ENCODE measurements at places on chromosomes 6 and 20.
A peak's percentile ranks its signal among the peaks of the same experiment; 100 is the strongest.

DNA sequence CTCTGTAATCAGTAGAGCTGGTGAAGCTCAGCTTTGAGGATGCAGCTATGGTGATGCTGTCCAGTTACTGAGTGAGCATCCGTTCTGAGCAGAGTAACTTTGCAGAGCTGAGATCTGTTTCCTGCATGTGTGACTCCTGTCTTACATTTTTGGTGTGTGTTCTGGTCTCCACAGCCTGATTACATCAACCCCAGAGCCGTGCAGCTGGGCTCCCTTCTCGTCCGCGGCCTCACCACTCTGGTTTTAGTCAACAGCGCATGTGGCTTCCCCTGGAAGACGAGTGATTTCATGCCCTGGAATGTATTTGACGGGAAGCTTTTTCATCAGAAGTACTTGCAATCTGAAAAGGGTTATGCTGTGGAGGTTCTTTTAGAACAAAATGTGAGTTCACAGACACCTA, 81.6 kb downstream of the FAM120B start:
- DNase-seq = no peak

DNA sequence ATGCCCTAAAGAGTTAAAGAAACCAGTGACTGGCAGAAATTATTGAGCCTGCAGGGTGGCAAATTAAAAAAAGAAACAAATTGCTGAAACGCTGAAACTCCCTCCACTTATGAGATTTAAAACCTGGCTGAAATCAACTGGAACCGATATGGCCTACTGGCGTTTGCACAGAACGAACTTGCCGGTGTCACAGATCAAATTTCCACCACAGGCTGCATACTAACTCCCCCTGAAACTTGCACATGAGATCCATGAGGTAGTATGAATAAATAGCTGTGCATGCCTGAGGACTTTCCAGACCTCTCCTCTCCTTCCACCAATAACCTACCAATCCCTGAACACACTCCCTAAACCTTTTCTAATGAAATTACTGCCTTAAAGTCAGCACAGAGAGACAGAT, 150.4 kb downstream of the RNGTT start:
- DNase-seq = no peak

GRCh38 chr6:155495011-155495768, 39.6 kb upstream of the NOX3 start:
- no peak for DNase-seq

GRCh38 chr20:1119524-1119923, 1.1 kb downstream of the PSMF1 start:
- no peak for DNase-seq

DNA sequence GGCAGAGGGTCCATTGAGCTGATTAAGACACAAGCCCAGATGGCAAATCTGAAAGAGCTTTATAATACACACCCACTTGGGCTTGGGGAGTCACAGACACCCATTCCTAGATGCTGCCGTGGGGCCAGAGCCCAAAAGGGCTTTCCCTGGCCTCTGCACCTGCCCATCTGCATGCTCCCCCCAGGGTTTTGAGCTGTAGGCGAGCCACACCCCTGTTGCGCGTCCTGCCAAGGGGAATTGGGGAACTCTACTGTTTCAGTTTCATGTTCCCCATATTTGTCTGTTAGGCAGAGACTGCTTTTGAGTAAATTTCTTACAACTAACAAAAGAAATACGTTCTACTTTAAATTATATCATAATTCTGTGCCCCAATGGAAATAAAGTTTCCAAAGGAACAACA, 52.9 kb upstream of the FNDC1 start:
- DNase-seq = no peak

DNA sequence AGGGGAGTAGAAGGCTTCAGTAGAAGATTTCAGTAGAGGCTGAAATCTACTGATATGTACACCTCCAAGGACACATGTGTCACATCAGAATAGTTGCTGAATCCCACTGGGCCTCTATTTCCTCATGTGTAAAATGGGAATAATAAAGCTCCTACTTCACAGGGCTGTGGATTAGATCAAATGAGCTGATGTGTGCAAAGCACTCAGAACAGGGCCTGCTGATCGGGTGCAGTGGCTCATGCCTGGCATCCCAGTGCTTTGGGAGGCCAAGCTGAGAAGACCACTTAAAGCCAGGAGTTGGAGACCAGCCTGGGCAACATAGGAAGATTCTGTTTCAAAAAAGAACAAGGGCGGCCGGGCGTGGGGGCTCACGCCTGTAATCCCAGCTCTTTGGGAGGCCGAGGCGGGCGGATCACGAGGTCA, 8.1 kb upstream of the AP5S1 start:
- no peak for DNase-seq

- DNase-seq = peak; percentile 52
These were observed 538 bp downstream of the FERMT1 start for GRCh38 chr20:6122111-6122872.

GRCh38 chr6:56833127-56833791, 121.6 kb upstream of the BEND6 start:
- DNase-seq = no peak

DNA sequence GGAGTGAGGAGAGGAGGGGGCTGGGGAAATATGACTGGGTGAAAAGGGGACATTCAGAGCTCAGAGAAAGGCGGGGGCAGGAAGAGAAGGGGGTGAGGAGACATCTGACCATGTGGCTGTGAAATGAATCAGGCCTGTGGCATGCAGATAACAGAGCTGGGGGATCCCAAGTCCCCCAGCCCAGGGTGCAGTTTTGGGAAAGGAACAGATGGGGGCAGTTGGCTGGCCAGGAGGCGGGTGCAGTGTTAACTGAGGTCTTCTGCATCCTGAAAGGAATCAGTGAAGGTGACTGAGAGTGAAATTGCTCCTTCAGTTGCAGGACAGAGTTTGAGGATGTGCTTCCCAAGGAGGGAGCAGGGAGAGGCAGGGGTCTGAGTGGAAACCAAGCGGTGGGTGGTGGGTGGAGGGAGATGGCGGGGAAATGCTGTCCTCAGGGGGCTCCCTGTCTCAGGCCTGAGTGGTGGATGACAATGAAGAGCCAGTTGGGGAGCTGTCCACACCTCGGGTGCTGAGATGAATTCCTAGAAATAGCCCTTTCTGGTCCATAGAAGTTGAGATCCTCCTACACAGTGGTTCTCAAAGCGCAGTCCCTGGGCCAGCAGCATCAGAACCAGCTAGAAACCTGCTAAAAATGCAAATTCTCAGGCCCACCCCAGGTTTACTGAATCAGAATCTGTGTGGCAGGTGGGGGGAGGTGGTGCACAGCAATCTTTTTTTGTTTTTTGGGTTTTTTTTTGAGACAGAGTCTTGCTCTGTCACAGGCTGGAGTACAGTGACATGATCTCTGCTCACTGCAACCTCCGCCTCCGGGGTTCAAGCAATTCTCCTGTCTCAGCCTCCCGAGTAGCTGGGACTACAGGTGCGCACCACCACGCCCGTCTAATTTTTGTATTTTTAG, 26.0 kb upstream of the CCDC167 start:
- DNase-seq = no peak

- DNase-seq = no peak
These were observed 30.5 kb upstream of the TGM2 start for GRCh38 chr20:38195521-38195920.

GRCh38 chr20:56788671-56789610, 159.8 kb downstream of the TFAP2C start:
- no peak for DNase-seq

GRCh38 chr20:14644306-14645097, 307.1 kb upstream of the FLRT3 start:
- no peak for DNase-seq

- DNase-seq = no peak
These were observed 27.3 kb downstream of the IGF2R start for GRCh38 chr6:159996087-159996622.

DNA sequence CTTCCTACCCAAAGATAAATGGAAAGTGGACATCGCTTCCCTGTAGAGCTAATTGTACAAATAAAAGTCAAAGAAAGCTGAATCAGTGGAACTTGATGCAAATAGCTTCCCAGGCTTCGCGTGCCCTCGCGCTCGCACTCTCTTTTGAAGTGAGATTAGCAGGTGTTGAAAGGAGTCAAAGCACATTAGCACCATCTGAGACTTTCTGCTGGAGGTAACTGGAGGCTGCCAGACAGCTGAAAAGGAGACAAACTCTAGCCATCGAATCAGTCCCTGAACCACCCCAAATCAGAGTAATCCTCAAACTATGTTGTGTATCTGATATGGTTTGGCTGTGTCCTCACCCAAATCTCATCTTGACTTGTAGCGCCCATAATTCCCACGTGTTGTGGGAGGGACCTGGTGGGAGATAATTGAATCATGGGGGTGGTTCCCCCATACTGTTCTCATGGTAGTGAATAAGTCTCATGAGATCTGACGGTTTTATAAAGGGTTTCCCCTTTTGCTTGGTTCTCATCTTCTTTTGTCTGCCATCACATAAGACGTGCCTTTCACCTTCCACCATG, 23.7 kb downstream of the SULF2 start:
- DNase-seq = no peak

- DNase-seq = peak; percentile 27
These were observed 57.0 kb upstream of the FRMD1 start for GRCh38 chr6:168136001-168136400.

DNA sequence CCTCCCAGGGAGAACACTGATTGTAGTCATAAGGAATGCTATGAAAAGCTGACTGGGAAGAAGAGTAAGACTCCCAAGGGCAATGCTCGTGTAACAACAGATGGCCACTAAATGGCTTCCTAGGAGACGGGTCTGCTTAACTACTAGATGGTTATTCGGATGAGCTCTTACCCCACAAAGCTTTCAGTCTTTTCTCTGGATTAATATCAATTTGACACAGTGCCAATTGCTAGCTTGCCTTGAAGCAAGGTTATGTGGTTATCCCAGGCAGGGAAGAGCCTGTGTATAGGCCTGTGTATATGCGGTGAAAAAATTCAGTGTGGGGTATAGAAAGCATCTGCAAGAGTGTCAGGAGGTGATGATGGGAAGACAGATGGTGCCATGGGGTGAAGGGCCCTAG, 86.4 kb upstream of the NOX3 start:
- DNase-seq = no peak

GRCh38 chr6:72035486-72035885, 149.1 kb downstream of the RIMS1 start:
- no peak for DNase-seq

GRCh38 chr6:26563488-26563887, 25.3 kb downstream of the HMGN4 start:
- no peak for DNase-seq

- no peak for DNase-seq
These were observed at the start of gene AVP for GRCh38 chr20:3084283-3084985. Gene AVP, minus strand, starts transcription at chr20:3084724. Its CDS starts 50 bp downstream, at chr20:3084674.

DNA sequence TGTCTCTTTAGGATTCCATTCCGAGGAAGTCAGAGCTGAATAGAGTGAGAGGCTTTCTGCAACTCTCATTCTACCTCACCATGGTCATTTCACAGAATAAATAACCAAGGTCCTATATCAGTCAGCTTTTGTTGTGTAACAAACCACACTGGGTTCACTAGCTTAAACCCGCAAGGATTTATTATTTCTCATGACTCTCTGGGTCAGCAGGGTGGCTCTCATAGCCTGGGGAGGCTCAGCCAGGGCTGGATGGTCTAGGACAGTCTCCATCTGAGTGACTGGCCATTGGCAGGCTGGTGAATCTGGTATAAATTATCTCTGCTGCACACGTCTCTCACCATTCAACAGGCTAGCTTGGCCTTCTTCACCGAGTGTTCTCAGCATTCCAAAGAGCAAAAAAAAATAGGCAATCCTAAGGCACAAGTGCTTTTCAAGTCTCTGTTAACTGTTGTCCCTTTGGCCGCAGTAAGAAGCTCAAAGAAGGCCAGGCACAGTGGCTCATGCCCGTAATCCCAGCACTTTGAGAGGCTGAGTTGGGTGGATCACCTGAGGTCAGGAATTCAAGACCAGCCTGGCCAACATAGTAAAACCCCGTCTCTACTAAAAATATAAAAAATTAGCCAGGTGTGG, 39.7 kb downstream of the ISM1 start:
- peak; percentile 7 for DNase-seq

- DNase-seq = no peak
These were observed 317.6 kb downstream of the CLIC5 start for GRCh38 chr6:45698046-45698445.

DNA sequence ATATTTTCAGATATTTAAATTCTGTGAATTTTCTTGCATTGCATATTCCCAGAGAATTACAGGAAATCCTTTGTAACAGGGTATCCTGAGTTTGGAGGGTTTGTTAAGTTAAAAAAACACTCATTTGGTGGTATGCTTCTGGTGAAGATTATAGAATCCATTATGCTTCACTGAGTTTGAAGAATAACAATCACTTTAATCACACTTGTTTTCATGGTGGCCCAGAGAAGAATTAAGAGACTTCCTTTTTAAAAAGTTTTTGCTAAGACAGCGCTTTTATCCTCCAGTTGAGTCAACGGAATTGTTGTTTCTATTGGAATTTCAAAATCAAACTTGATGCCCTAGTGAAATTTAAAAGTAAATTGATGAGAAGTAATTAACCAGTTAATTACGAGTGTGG, 17.4 kb downstream of the PLEKHG1 start:
- no peak for DNase-seq

DNA sequence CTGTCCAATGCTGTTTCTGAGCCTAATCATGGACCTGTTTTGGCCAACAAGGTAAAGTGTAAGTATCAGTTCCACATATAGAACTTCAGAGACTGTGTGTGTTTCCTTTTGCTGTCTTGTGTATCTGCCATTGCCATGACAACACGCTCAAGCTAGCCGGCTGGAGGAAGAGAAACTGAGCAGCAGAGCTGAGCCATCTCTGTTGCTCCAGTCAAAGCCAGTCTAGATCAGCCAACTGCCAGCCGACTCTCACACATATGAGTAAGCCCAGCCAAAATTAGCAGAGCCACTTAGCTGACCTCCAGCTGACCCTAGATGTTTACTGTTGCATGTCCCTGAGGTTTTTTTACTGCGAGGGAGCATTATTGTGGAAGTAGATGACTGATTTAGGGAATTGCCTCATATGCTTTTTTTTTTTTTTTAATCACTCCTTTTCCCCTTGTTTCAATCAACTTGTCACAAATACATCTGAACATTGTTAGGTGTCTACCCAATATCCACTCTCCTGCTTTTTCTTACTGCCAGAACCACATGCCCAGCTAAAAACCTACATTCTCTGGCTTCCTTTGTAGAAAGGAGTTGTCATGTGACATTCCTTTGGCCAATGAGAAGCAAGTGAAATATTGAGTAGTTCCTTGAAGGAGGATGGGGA, 304.3 kb upstream of the SUPT3H start:
- DNase-seq = no peak

DNA sequence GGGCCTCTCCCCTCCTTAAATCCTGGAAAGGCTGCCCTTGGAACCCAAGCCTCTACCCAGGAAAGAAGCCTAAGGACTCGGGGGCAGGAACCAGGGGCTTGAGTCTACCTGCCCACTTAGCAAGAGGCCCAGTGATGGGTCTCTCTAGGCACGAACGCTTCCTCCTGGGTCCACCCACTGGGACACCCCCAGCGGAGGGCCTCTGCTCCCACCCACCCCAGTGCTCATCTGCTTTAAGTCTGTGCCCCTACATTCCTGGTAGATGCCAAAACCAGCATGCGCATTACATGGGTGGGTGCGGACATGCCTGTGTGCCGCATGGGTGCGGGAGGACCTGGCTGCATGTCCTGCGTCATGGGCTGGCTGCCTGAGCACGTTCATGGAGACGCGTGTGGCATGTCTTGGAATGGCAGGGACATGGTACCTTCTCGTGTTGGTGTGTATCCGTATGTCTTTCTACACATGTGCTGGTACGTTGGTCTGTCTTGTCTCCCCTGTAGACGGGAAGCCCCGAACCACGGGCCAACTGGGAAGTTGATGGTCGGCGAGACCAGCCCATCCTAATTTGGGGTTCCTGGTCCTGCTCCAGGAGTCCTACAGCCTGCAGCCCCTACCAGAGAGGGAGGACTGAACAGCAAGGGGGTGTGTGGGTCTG, 29.3 kb downstream of the SNPH start:
- no peak for DNase-seq
